ENCODE measurements at places on chromosomes 7 and 10. TPM values are rescaled to one million over a fixed set of nuclear protein-coding genes. Genes with fewer than 3 reads are reported as not detected.

TMEM273 gene
- not detected for polyA plus RNA-seq

ABCC2 gene
- polyA plus RNA-seq, result 497 TPM

STAG3 gene
- 0.09 TPM for polyA plus RNA-seq

DNA sequence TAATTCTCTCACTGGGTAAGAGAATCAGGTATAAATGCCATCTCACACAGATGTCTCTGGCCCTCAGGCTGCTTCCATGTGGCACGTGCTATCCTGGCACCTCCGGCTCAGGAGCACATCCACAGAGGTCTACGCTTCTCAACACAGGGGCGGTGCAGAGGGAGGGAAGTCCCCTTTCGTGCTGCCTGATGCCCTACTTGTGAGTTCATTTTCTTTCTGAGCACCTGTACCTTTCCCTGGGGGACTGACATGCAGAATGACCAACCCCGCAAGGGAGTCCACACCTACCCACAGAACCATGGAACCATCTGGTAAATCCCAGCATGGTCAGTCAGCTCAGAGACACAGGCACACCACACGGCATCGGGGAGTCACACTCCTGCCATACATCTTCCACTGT lies 99.0 kb upstream of the SAMD8 start:
- no peak for DNase-seq

GRCh38 chr7:83677180-83677866 lies 28.4 kb upstream of the SEMA3E start:
- no peak for DNase-seq

DNA sequence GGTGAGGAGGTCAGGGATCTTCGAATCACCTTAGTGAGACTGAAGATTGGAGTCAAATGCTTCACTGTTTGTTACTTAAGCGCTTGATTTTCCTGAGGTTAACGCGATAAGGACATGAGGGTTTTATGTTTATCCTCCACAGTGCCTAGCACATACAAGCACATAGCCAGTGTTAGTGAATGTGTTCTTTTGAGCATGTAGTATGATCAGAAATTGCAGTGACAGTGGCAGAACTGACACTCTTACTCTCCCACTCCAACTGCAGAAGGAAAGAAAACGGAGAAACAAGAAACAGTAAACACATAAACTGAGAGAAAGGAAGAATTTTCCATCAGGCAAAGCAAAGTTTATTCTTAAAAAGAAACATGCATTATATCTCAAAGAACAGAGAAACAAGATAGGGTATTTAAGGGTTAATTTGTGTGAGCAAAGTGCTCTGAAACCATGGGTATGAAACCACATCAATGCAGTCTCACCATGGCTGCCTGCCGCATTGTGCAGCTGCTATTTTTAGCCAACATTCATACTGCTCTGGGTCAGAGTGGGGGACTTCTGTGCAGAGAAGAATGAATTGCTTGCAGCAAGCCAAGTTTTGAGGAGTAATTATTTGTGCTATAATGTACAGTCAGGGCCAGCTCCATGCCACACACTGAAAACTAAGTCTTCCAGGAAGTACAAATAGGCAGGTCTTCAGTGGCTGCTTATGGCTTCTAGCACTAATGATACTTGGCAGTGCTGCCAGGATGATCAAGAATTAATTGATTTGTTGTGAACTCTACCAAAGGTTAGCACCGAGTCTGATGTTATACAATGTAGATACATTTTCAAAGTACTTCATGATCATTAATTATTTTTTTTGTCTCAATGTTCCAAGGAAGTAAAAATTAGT lies 152.0 kb downstream of the MACC1 start:
- DNase-seq, result no peak

DNA sequence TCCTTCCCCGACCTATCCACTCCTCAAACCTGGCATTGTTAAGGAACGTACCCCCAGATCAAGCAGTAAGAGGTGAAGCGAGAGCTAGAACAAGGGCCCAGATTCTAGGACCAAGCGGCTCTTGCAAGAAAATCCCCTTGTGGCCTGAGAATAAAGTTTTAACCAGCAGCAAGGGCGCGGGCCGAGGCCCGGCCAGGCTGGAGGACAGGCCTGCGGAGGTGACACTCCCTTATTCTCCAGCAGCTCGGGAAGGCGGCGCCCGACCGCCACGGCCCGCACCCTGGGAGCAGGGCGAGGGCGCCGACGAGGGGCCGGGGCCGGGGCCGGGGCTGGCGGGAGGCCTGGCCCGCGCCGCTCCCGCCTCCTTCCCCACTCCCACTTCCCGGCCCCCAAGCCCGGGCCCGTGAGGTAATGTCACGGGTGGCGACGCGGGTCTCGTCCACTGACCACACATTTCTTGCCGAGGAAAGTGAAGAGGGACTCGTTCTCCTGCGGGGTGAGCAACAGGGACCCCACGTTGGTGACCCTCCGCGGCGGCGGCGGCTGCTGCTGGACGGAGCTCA lies 551 bp downstream of the WASL start:
- no peak for DNase-seq

GRCh38 chr7:12827920-12828319 lies 140.5 kb downstream of the ARL4A start:
- no peak for DNase-seq

- no peak for DNase-seq
Observed at GRCh38 chr10:50512214-50512595, 111.6 kb downstream of the SGMS1 start.

DNA sequence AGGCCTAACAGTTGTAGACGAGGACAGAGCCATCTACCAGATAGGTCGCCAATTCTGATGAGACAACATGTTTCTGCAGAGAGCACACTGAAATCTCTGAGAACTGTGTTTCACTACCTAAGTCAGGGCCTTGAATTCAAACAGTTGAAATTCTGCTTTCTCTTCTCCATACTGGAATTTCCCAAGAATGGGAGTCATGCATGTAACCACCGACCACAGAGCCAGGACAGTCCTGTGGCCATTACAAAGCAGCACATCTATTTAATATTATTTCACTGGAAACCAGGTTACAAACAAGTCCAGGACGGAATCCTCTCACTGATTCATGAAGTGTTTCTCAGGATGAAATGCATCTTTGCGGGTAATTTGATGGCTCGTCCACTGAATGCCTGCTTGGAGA lies 62.0 kb upstream of the ST8SIA6 start:
- no peak for DNase-seq

GRCh38 chr7:29410996-29411395 lies 152.6 kb upstream of the PRR15 start:
- no peak for DNase-seq

Measured in HepG2 (cell line).